Stimulated activated CD4-positive, alpha-beta T cell treated with anti-CD3 and anti-CD28 coated beads, Interleukin-1b, Interleukin-23, amount 100 ng/mL, for 1 hour (primary cell): ENCODE measurements at places on chromosomes 16 and 17.

DNA sequence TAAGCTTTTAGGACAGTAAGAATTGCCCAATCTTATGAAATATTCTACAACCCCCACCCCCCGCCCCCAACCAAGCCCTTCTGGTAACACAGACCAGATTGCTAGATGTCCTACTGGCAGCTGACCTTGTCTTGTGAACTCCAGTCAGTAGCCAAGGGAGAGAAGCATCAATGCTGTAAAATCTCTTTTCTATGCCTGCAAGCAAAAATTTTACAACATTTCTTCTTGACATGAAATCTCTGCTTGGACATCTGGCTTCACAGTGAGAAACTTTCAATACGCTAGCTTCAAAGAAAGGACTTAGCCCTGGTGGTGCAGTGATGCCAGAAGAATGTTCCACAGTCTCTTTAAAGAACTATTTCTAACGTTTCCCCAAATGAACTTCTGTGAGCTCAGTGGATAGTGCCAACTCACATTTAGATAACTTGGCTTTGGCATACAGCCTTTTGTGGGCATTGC lies 169.3 kb upstream of the AXIN2 start:
- DNase-seq: no peak

GRCh38 chr17:57368637-57369336 lies 112.5 kb downstream of the MSI2 start:
- DNase-seq: no peak

GRCh38 chr16:30005341-30006094 lies 5.3 kb downstream of the DOC2A start:
- no peak for DNase-seq

DNA sequence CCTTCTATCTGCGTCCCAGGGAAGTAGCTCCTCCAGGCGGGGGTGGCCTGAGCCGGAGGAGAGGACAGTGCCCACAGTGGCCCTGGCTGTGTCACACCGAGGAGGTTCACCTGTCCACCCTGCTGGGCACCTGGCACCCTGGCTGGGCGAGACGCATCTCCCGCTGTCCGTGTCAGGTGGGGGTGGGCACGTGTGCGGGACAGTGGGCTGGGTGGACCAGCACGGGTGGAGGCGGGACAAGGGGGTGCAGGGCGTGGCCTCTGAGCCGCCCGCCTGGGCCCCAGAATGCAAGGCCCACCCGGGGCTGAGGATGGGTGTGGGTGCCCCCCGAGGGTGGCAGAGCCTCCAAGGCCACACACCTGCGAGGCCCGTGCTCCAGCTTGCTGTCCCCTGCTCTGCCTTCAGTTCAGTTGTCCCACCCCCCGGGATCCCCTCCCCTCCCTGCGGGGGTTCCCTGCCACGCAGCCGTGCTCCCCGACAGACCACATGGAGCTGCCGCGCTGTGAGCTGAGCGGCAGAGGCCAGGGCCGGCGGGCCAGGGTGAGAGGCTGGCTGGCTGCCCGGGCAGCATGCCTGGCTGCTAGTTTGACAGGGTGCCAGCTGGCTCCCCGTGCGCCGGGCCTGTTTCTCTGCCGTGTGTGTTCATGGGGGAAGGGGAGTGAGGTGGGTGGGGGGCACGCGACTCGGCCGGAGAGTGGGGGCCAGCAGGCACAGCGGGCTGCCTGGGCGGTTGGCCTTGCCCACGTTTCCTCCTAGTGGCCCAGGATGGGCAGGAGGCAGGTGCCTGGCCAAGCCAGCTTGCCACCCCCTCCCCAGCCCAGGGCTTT lies 33.9 kb downstream of the BAHCC1 start:
- DNase-seq: no peak

GRCh38 chr17:53496356-53496755 lies 326.4 kb upstream of the KIF2B start:
- no peak for DNase-seq

DNA sequence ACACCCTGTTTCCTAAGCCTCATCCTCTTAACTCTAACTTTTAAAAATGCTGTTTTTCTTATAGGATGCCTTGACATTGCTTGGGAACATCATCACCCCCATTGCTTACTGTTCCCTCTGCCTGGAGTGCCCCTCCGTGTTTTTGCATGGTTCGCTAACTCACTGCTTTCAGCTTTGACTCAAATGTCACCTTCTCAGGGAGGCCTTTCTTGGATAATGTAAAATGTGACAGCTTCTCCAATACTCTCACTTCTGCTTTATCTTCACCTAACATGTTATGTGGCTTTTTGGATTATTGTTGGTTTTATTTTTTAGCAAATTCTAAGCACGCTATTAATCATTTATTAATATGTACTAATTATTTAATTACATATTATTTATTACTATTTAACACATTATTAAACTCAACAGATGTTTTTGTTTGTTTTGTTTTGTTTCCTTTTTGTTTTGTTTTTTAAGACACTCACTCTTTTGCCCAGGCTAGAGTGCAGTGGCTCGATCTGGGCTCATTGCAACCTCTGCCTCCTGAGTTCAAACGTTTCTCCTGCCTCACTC lies 3.8 kb downstream of the CRYM start:
- no peak for DNase-seq
